ENCODE measurements at places on chromosomes 7 and 10.

- peak; percentile 67 for DNase-seq
These were observed 174.2 kb downstream of the PTN start for GRCh38 chr7:137169282-137169698.

DNA sequence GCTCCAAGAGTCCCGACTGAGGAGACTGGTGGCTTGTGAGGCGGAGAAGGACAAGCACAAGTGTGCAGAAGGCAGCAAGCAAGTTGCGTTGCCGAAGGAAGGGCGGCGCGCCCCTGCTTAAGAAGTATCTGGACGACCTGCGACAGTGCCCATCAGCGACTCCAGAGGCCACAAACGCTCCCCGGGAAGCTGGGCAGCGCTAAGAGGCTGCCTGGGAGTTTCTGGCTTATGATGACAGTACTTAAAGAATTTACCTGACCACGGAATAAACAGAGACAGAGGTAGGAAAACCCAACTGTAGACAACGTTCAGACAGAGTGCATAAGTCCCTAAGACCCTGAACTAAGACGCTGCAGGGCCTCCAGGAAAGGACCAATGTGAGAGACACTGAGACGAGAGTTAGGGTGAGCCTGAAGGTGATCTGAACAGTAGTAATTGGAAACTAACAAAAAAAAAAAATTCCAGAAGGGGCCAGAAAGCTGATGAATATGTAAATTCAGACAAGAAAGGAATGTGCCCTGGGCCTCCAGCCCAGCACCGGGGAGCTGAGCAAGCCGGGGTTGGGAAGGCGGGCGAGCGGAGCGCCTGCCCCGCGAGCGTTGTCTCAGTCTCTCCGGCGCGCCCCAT lies 1.0 kb downstream of the OSBPL3 start:
- no peak for DNase-seq

- no peak for DNase-seq
These were observed 751.6 kb downstream of the GRID1 start for GRCh38 chr10:85614981-85615380.

DNA sequence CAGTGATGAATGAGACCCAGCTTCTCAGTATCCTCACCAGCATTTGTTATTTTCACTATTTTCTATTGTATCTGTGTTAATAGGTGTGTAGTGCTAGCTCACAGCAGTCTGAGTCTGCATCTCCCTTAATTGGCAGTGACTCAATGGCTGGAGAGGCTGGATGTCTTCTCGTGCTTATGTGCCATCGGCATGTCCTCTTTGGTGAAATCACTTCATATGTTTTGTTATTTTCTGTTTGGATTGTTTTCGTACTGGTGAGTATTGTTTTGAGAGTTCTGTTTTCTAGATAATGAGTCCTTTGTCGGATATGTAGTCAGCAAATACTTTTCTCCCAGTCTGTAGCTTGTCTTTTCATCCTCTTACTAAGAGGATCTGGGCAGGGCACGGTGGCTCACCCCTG lies 66.1 kb downstream of the AMZ1 start:
- no peak for DNase-seq

Data from HEK293T (cell line).